A549 treated with Mapracorat at 1 μM for 4 hours (cell line): ENCODE measurements at places on chromosomes 6 and 20. TPM values are rescaled to one million over a fixed set of nuclear protein-coding genes. Genes with fewer than 3 reads are reported as not detected.

Gene MROH8
- 0.84 to 1.2 TPM (median 1.1 TPM) in 5 replicates for total RNA-seq

Gene PGC
- not detected in 5 replicates for total RNA-seq

Gene GSTA1
- not detected in 5 replicates for total RNA-seq

Gene ANKRD66
- not detected in 5 replicates for total RNA-seq

Gene CGAS
- total RNA-seq, result 3.2 to 4.8 TPM (median 4.1 TPM) in 5 replicates

Gene TRIM15
- total RNA-seq, result not detected in 5 replicates

Gene WFDC2
- not detected in 5 replicates for total RNA-seq

Gene SUPT3H
- total RNA-seq, result 3.2 to 5.3 TPM (median 4.7 TPM) in 5 replicates

Gene RGS17
- 5.1 to 7.4 TPM (median 6.5 TPM) in 5 replicates for total RNA-seq

Gene REM1
- 0.64 to 0.88 TPM (median 0.70 TPM) in 5 replicates for total RNA-seq

Gene KCNK5
- total RNA-seq, result 0.90 to 1.5 TPM (median 1.4 TPM) in 5 replicates

Gene PSMG4
- 20.6 to 30.2 TPM (median 27.6 TPM) in 5 replicates for total RNA-seq

Gene IL20RA
- not detected in 5 replicates for total RNA-seq

Gene ADGRF5
- not detected in 5 replicates for total RNA-seq

Gene ZFAND3
- 47.3 to 56.1 TPM (median 50.8 TPM) in 5 replicates for total RNA-seq

Gene TRIM10
- not detected in 5 replicates for total RNA-seq

Gene CRISP2
- total RNA-seq, result not detected in 5 replicates

Gene FAM83C
- total RNA-seq, result 0.05 to 0.12 TPM (median 0.07 TPM) in 5 replicates

Gene WASF1
- total RNA-seq, result 10.0 to 11.0 TPM (median 10.5 TPM) in 5 replicates

Gene ULBP1
- 0.57 to 1.0 TPM (median 0.75 TPM) in 5 replicates for total RNA-seq

Gene HLA-DOB
- 0.11 to 0.20 TPM in 2 of 5 replicates, not detected in the others for total RNA-seq

Gene GABRR2
- total RNA-seq, result not detected in 5 replicates

Gene MAS1
- total RNA-seq, result 0.01 TPM in 1 of 5 replicates, not detected in the others

Gene KCNQ5
- 1.2 to 1.7 TPM (median 1.5 TPM) in 5 replicates for total RNA-seq

Gene TBXT
- total RNA-seq, result not detected in 5 replicates

Gene CCDC170
- total RNA-seq, result 0.02 to 0.28 TPM (median 0.03 TPM) in 5 replicates

Gene PNPLA1
- total RNA-seq, result not detected in 5 replicates

Gene CSE1L
- total RNA-seq, result 88.3 to 97.5 TPM (median 92.7 TPM) in 5 replicates

Gene HMGCLL1
- total RNA-seq, result 0.12 to 0.20 TPM (median 0.15 TPM) in 4 of 5 replicates, not detected in the other

Gene CLIC5
- not detected in 5 replicates for total RNA-seq

Gene TIAM2
- 2.9 to 5.7 TPM (median 3.4 TPM) in 5 replicates for total RNA-seq

Gene STK4
- 11.7 to 14.0 TPM (median 13.0 TPM) in 5 replicates for total RNA-seq

Gene TEAD3
- 5.6 to 7.9 TPM (median 7.4 TPM) in 5 replicates for total RNA-seq

Gene DACT2
- 0.04 to 0.14 TPM (median 0.08 TPM) in 5 replicates for total RNA-seq

Gene RAET1G
- 6.8 to 11.2 TPM (median 9.3 TPM) in 5 replicates for total RNA-seq

Gene EMILIN3
- 0.30 to 0.63 TPM (median 0.43 TPM) in 5 replicates for total RNA-seq

Gene TPD52L1
- total RNA-seq, result 47.3 to 52.0 TPM (median 47.9 TPM) in 5 replicates

Gene TCF21
- 0.04 to 0.09 TPM (median 0.05 TPM) in 4 of 5 replicates, not detected in the other for total RNA-seq

Gene CAGE1
- not detected in 5 replicates for total RNA-seq

Gene SIRPG
- not detected in 5 replicates for total RNA-seq

Gene DEFB132
- total RNA-seq, result not detected in 5 replicates

Gene DBNDD2
- 26.1 to 30.6 TPM (median 27.3 TPM) in 5 replicates for total RNA-seq

Gene UNC93A
- not detected in 5 replicates for total RNA-seq

Gene HDGFL1
- not detected in 5 replicates for total RNA-seq

Gene ACAT2
- total RNA-seq, result 26.4 to 29.8 TPM (median 28.5 TPM) in 5 replicates

Gene BHLHE23
- total RNA-seq, result not detected in 5 replicates

Gene PPP1R3G
- 1.5 to 2.4 TPM (median 2.0 TPM) in 5 replicates for total RNA-seq

Gene VNN1
- 0.06 to 0.15 TPM (median 0.10 TPM) in 3 of 5 replicates, not detected in the others for total RNA-seq

Gene SYCP2L
- total RNA-seq, result 1.7 to 2.9 TPM (median 2.5 TPM) in 5 replicates

Gene CST4
- not detected in 5 replicates for total RNA-seq

Gene DLK2
- 4.5 to 7.5 TPM (median 7.1 TPM) in 5 replicates for total RNA-seq

Gene PHACTR3
- total RNA-seq, result 0.22 to 0.32 TPM (median 0.24 TPM) in 5 replicates

Gene LRRC73
- 0.46 to 1.3 TPM (median 1.1 TPM) in 5 replicates for total RNA-seq
